ENCODE measurements at places on chromosomes 5 and 9. TPM values are rescaled to one million over a fixed set of nuclear protein-coding genes. Genes with fewer than 3 reads are reported as not detected.

The LRRC70 gene
- total RNA-seq: 0.71 TPM

The FPGS gene
- 20.3 TPM for total RNA-seq

- H3K27me3 ChIP-seq: no peaks in the 10 kb centered on the region
- no peak overlapping the region for H3K4me3 ChIP-seq
- no peak overlapping the region for H3K27ac ChIP-seq
- no peaks in the 10 kb centered on the region for H3K36me3 ChIP-seq
- peaks cover 12% of the 10 kb centered on the region for H3K4me1 ChIP-seq
Measured at GRCh38 chr9:107951511-107951910, 461.9 kb upstream of the KLF4 start.

The CSNK1G3 gene
- total RNA-seq: 35.4 TPM

The KLHL3 gene
- 0.02 TPM for total RNA-seq

- no peak for DNase-seq
- no peaks in the 10 kb centered on the region for H3K36me3 ChIP-seq
- H3K27me3 ChIP-seq: no peaks in the 10 kb centered on the region
- H3K4me3 ChIP-seq: no peak overlapping the region
- no peak overlapping the region for H3K27ac ChIP-seq
- H3K4me1 ChIP-seq: no peaks in the 10 kb centered on the region
Measured at GRCh38 chr5:118195211-118195610, 793.1 kb downstream of the DTWD2 start.

The RAD1 gene
- total RNA-seq: 39.1 TPM

The ZNF454 gene
- total RNA-seq: not detected

GRCh38 chr9:127557998-127558546 is 54.0 kb upstream of the STXBP1 start:
- DNase-seq: no peak
- H3K36me3 ChIP-seq: peaks cover 20% of the 10 kb centered on the region
- H3K27me3 ChIP-seq: no peaks in the 10 kb centered on the region

DNA sequence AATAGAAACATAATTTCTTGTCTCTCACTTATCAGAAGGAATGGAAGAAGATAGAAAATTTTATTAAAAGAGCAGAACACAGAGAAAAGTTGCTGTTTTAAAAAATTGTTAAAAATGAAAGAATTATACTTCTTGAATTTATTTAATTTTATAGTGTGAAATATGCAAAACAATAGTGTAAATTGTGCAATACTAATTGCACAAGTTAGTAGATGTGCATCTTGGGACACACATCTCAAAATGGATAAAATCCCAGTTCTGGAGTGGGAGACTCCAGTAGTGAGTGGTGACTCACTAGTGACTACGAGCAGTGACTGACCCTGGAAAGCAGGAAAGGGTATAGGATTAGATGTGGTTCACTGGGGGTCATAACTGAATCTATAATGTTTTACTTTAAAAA is 223.2 kb downstream of the MSX2 start:
- no peak overlapping the region for H3K4me3 ChIP-seq
- H3K36me3 ChIP-seq: no peaks in the 10 kb centered on the region

The BARHL1 gene
- not detected for total RNA-seq

DNA sequence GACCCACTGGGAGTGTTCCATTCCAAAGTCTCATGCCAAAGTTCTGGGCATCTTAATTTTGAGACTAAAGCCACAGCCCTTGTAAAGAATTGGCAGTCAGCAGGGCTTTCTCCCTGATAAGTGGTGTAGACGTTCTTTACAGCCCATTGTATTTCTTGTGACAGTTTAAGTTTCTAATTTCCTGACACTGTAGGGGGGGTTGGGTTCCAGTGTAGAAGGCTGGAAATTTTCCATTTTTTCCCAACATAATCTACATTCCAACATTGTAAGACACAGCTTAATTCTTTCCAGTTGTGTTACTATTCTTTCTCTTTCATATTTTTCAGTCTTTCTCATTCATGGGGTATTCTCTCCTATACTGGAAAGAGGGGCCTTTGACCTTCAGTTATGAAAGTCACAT is 121.1 kb downstream of the FBXL7 start:
- no peak overlapping the region for H3K27ac ChIP-seq
- H3K4me3 ChIP-seq: no peak overlapping the region
- H3K4me1 ChIP-seq: no peaks in the 10 kb centered on the region
- H3K27me3 ChIP-seq: no peaks in the 10 kb centered on the region

- H3K4me3 ChIP-seq: no peak overlapping the region
- no peak for DNase-seq
- H3K36me3 ChIP-seq: no peaks in the 10 kb centered on the region
- no peak overlapping the region for H3K27ac ChIP-seq
Measured at GRCh38 chr9:90839183-90839728, 37.6 kb downstream of the SYK start.

GRCh38 chr5:134714541-134714940 is 23.8 kb upstream of the CAMLG start:
- peaks cover 14% of the 10 kb centered on the region for H3K36me3 ChIP-seq
- no peak overlapping the region for H3K27ac ChIP-seq
- no peak for DNase-seq
- no peaks in the 10 kb centered on the region for H3K4me1 ChIP-seq
- no peak overlapping the region for H3K4me3 ChIP-seq

DNA sequence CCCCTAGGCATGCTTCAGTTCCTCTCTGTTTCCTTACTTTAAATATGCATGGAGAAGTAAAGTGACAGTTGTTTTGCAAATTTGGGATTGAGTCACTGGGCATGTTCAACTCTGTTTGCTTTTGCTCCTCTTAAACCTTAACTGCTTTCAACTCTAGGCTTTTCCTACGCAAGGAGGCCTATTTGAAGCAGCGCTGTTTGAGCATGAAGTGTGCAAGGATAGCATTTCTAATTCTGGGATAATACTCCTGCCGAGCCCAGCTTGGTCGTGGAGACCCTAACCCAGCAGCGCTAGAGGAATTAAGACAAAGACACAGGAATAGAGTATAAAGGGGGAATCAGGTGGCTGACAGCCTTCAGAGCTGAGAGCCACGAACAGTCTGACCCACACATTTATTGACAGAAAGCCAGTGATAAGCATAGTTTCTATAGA is 803.4 kb upstream of the CDH10 start:
- H3K27me3 ChIP-seq: no peaks in the 10 kb centered on the region
- H3K4me3 ChIP-seq: no peak overlapping the region
- H3K4me1 ChIP-seq: no peaks in the 10 kb centered on the region
- H3K27ac ChIP-seq: no peak overlapping the region
- no peak for DNase-seq

The OBP2B gene
- not detected for total RNA-seq

- peak; percentile 61 for DNase-seq
- peaks cover 47% of the 10 kb centered on the region for H3K4me1 ChIP-seq
- peak overlapping the region; percentile 26 for H3K27ac ChIP-seq
- H3K27me3 ChIP-seq: no peaks in the 10 kb centered on the region
- H3K36me3 ChIP-seq: no peaks in the 10 kb centered on the region
Measured at GRCh38 chr5:123514615-123515355, 2.8 kb downstream of the CSNK1G3 start.

DNA sequence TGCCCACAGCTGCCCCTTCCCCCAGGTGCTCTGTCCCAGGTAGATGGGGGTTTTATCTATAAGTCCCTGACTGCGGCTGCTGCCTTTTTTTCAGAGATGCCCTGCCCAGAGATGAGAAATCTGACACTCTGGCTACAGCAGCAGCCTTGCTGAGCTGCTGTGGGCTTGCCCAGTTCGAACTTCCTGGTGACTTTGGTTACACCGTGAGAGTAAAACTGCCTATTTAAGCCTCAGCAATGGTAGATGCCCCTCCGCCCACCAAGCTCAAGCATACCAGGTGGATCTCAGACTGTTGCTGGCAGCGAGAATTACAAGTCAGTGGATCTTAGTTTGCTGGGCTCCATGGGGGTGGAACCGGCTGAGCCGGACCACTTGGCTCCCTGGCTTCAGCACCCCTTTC is 56.8 kb downstream of the MINAR2 start:
- H3K36me3 ChIP-seq: no peaks in the 10 kb centered on the region
- H3K27me3 ChIP-seq: no peaks in the 10 kb centered on the region
- H3K27ac ChIP-seq: no peak overlapping the region
- no peak for DNase-seq
- H3K4me3 ChIP-seq: no peak overlapping the region

The FBN2 gene
- not detected for total RNA-seq

DNA sequence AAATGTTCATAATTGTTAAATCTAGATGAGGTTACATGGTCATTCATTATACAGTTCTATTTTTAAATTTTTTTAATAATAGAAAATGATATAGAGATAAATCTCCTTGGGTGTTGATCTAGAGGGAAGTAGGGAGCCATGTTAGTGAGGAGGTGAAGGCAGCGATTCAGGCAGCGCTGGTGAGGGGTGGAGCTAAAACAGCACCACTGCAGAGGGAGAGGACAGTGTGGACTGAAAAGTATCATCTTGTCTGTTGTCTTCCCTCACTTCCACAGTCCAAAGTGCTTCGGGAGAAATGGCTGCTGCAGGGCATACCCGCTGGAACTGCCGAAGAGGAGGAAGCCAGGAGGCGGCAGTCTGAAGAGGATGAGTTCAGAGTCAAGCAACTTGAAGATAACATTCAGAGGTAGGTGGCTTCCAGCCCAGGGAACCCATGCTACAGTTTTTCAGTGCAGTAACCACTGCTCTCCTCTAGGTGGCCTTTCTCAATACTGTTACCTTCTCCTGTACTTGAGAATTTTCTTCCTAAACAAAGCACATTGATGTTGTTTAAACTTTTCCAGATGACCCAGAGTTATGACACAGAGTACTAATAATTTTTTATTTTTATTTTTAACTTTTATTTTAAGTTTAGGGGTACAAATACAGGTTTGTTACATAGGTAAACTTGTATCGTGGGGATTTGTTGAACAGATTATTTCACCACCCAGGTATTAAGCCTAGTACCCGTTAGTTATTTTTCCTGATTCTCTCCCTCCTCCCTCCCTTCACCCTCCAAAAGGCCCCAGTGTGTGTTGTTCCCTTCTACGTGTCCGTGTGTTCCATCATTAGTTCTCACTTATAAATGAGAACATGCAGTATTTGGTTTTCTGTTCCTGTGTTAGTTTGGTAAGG is 100.5 kb downstream of the PALM2AKAP2 start:
- H3K27ac ChIP-seq: no peak overlapping the region
- no peak overlapping the region for H3K4me3 ChIP-seq
- peak; percentile 7 for DNase-seq
- no peaks in the 10 kb centered on the region for H3K27me3 ChIP-seq
- no peaks in the 10 kb centered on the region for H3K4me1 ChIP-seq

The CFAP157 gene
- not detected for total RNA-seq

DNA sequence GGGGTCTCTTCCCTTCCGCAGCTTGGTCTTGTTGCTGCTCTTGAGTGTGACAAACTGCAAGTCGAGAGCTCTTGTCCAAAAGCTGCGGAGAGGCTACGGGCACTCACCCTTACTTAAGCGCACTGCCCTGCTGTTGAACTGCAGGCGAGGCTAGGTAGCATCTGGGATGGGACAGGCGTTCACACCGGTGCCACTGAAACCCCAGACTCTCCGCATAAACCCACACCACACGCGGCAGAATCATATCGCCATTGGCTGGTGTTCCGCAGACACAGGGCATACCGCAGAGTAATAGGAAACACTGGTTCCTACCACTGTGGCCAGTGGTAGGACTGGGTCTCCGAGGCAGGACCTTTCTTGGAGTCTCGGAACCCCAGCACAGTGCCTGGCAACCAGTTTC is 2.2 kb upstream of the NPR3 start:
- H3K4me1 ChIP-seq: no peaks in the 10 kb centered on the region
- no peak for DNase-seq
- peaks cover 2% of the 10 kb centered on the region for H3K27me3 ChIP-seq

DNA sequence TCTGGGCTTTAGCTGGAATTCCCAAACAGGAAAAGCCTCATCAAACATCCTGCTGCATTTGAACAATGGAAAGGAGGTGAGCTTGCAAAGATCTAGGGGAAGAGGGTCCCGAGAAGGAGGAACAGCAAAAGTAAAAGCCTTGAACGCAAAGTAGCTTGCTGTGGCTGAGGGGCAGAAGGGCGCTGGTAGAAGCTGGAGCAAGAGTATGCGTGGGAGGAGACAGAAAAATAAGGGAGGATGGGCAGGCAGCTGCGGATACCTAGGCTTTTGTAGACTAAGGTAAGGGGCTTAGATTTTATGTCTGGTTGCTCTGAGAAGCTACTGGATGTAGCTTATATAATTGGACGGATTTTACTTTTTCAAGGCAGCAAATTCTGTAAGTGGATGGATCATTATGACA is 21.9 kb upstream of the TGFBR1 start:
- peaks cover 2% of the 10 kb centered on the region for H3K27me3 ChIP-seq
- no peak overlapping the region for H3K27ac ChIP-seq
- no peak overlapping the region for H3K4me3 ChIP-seq
- no peaks in the 10 kb centered on the region for H3K36me3 ChIP-seq
- H3K4me1 ChIP-seq: no peaks in the 10 kb centered on the region

The PLAC8L1 gene
- total RNA-seq: not detected

DNA sequence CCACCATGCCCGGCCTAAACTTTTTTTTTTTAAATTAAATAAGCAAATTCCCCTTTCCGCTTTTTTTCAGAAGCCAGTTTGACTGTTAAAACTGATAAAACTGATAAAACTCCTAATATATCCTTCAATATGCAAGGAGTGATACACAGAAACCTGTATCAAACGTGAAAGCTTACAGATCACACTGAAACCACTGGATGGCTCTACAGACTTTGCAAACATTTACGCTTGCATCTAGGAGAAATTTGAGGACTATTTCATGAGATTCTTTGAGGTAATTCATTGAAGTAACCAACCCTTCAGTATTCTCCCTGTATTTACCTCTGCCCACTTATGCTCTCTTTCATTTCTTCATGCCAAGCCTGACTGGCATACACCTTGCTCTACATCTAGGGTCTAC is 40.6 kb upstream of the CHD1 start:
- no peak for DNase-seq
- no peaks in the 10 kb centered on the region for H3K4me1 ChIP-seq
- no peaks in the 10 kb centered on the region for H3K36me3 ChIP-seq
- H3K4me3 ChIP-seq: no peak overlapping the region

- no peaks in the 10 kb centered on the region for H3K27me3 ChIP-seq
- no peak overlapping the region for H3K27ac ChIP-seq
- H3K36me3 ChIP-seq: peaks cover 2% of the 10 kb centered on the region
- peaks cover 37% of the 10 kb centered on the region for H3K4me1 ChIP-seq
- DNase-seq: no peak
- 0 out of 2 replicates have a peak overlapping the region, but pooled peaks have one; percentile 83 for H3K4me3 ChIP-seq
Measured at GRCh38 chr9:137621131-137621757, 2.4 kb downstream of the EHMT1 start.

GRCh38 chr5:80837679-80838078 is 122.5 kb upstream of the RASGRF2 start:
- H3K4me3 ChIP-seq: no peak overlapping the region
- no peaks in the 10 kb centered on the region for H3K4me1 ChIP-seq
- no peaks in the 10 kb centered on the region for H3K36me3 ChIP-seq
- no peak overlapping the region for H3K27ac ChIP-seq

DNA sequence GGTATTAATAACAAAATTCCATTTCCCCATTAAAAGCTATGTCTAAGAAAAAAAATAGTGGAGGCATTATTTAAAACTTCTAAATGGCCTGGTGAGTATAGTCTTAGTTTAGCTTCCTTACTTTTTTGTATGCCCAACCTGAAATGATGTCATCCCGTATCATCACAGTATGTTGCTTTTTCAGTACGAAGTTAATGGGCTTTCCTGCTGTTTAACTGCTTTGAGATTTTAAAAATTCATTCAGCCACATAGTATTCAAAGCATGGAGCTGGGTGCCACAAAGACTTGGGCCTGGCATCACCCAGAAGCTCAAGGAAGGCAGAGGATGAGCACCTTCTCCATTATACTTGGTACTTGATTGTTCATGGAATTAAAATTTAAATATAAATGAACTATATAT is 7.4 kb downstream of the F2RL2 start:
- H3K36me3 ChIP-seq: peaks cover 30% of the 10 kb centered on the region
- H3K4me1 ChIP-seq: no peaks in the 10 kb centered on the region
- H3K4me3 ChIP-seq: no peak overlapping the region
- H3K27ac ChIP-seq: no peak overlapping the region

- H3K27ac ChIP-seq: no peak overlapping the region
- H3K4me1 ChIP-seq: no peaks in the 10 kb centered on the region
- DNase-seq: no peak
- H3K4me3 ChIP-seq: no peak overlapping the region
- H3K27me3 ChIP-seq: no peaks in the 10 kb centered on the region
Measured at GRCh38 chr5:80435476-80435875, 27.6 kb downstream of the ZFYVE16 start.

The FCN2 gene
- total RNA-seq: not detected

All from HepG2 (cell line).